Activated T-helper 17 cell treated with anti-CD3 and anti-CD28 coated beads, Interleukin-2, amount 50 U/mL, for 72 hours (primary cell): ENCODE measurements at places on chromosomes 1 and 21.

- H3K4me3 ChIP-seq, result no peak overlapping the region
- H3K36me3 ChIP-seq, result no peaks in the 10 kb centered on the region
- H3K4me1 ChIP-seq, result no peaks in the 10 kb centered on the region
- ATAC-seq, result no peak
- peaks cover 16% of the 10 kb centered on the region for H3K27me3 ChIP-seq
Measured at GRCh38 chr1:22769932-22770331, 59.3 kb downstream of the EPHB2 start.

GRCh38 chr21:33968080-33968994, 52.7 kb upstream of the ATP5PO start:
- peaks cover 19% of the 10 kb centered on the region for H3K4me1 ChIP-seq
- H3K27ac ChIP-seq, result no peak overlapping the region
- H3K27me3 ChIP-seq, result no peaks in the 10 kb centered on the region
- peak; percentile 52 for ATAC-seq
- H3K4me3 ChIP-seq, result no peak overlapping the region

- no peak overlapping the region for H3K27ac ChIP-seq
- no peaks in the 10 kb centered on the region for H3K36me3 ChIP-seq
- no peak overlapping the region for H3K4me3 ChIP-seq
- H3K27me3 ChIP-seq, result no peaks in the 10 kb centered on the region
- ATAC-seq, result no peak
Measured at GRCh38 chr1:174828264-174828663, 171.5 kb upstream of the CACYBP start.

GRCh38 chr1:89826594-89826993, 5.8 kb downstream of the LRRC8D start:
- no peaks in the 10 kb centered on the region for H3K27me3 ChIP-seq
- no peak overlapping the region for H3K27ac ChIP-seq
- peaks cover 9% of the 10 kb centered on the region for H3K4me1 ChIP-seq

DNA sequence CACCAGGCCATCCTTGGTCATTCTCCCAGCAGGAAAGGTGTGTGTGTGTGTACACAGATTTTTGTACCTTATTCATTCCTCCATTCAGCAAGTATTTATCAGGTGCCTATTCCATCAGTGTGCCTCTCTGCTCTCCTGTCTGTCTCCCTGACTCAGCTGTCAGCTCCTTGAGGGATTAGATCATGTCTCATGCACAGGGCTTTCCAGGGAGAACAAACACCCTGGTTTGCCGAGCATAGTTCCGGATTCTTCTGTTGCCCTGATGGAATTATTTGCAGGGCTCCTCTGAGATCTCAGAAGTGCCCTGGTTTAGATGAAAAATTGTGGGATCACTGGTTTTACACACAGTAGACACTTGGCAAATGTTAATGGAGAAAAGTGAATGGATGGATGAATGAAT, 8.1 kb upstream of the SDHB start:
- no peaks in the 10 kb centered on the region for H3K27me3 ChIP-seq
- ATAC-seq, result no peak
- no peak overlapping the region for H3K4me3 ChIP-seq
- no peaks in the 10 kb centered on the region for H3K36me3 ChIP-seq
- no peaks in the 10 kb centered on the region for H3K4me1 ChIP-seq

DNA sequence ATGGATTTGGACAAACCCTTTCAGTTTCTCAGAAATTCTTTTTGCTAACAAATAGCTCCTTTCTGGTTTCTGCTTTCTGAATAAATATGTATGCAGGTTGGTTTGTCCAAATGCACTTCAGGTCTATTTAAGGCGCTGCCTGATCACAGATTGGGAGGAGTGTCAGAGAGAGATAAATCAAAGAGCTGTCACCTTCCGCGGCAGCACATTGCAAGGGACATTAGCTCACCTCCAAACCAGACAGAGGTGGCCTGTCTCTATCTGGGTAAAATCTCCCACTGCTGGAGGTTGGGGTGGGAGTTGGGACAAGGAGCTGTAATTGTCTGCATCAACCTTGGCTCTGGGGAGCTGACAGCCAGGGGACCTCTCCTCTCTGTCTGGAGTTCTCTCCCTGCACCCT, 25.2 kb downstream of the PRAMEF20 start:
- H3K27me3 ChIP-seq, result peaks cover 18% of the 10 kb centered on the region
- no peaks in the 10 kb centered on the region for H3K36me3 ChIP-seq
- no peak overlapping the region for H3K4me3 ChIP-seq
- H3K27ac ChIP-seq, result no peak overlapping the region

DNA sequence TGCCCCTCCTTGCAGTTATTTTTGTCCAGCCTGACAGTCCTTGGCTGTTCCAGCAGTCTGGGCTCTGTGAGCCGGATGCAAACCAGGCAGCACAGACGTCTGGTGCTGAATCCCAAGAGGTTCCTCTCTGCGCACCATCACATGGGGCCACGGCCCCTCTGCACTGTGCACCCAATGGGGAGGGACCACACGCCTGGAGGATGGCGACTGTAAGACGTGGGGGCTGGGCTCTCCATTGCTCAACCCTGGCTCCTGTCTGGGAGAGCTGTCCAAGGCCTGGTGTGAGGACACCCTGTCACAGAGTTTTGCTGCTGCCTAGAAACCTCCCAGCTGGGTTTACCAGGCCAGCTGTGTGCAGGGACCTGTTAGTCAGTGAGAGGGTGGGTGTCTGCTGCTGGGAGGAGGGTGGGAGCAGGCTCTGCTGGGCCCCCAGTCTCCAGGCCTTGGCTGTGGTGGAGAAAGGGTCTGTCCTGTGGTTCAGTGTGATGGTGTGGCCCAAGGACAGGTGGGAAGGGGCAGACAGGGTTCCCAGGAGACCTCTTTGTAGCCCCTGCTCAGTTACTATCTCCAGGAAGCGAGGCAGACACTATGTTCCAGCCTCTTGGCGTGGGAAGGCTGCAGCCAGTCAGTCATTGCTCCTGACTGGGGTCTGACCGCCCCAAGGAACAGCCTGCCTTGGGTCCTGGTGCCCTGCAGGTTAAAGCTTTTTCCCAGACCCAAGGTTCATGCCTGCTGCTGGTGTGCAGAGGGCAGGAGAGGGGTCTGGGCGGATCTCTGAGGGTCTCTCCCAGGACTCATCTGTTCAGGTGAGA, 13.8 kb downstream of the HEYL start:
- H3K4me1 ChIP-seq, result peaks cover 4% of the 10 kb centered on the region
- no peaks in the 10 kb centered on the region for H3K36me3 ChIP-seq
- H3K4me3 ChIP-seq, result no peak overlapping the region
- ATAC-seq, result no peak
- peaks cover 8% of the 10 kb centered on the region for H3K27me3 ChIP-seq
